A172 (cell line): ENCODE measurements at places on chromosomes 2 and 18. TPM values are rescaled to one million over a fixed set of nuclear protein-coding genes. Genes with fewer than 3 reads are reported as not detected.

- no peak for DNase-seq
Observed at GRCh38 chr2:170544817-170545216, 170.3 kb upstream of the SP5 start.

GRCh38 chr2:239634769-239635168 is 233.9 kb upstream of the HDAC4 start:
- no peak for DNase-seq

- no peak for DNase-seq
Observed at GRCh38 chr2:236688563-236689392, 119.2 kb downstream of the ACKR3 start.

DNA sequence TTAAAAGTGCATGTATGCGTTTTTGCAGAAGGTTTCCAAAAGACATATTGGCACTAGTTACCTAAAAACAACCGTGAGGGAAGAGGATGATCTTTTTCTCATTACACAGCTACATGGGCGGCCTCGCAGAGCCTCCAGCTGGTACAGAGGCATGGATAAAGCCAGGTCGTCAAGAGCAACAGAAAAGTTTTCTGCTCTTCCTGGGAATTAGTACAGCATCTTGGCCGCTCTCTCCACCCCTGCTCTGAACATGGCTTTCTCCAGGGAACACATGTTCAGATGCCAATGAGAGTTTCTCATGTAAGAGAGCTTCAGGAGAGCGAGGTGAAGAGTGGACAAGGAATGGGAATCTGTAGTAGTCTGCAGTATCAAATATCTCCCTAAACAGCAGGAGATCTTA is 108.4 kb downstream of the ZEB2 start:
- no peak for DNase-seq

DNA sequence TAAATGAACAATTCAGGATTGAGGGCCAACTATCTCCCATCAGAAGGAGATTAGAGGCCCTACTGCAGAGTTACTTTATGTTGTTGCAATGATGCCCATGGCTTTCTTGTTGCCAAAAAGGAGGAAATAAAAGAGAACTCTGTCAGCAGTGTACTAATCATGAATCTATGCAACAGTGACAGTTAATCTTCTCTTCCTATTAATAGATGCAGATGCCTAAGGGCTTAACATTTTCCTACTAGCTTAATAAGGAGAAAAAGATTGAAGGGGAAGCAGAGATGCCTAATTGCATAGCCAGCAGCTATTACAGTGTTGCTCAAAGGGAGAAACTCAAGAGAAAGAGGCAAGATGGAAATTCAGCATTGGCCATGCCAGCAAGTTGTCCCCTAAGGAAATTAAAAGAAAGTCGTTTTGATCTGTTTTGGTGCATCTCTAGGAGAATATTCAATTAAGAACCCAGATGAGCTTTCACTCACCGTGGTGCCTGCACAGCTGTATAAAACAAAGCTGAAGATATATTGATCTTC is 107.1 kb upstream of the KCNJ3 start:
- no peak for DNase-seq

- no peak for DNase-seq
Observed at GRCh38 chr2:100124761-100125160, 17.6 kb downstream of the AFF3 start.

DNA sequence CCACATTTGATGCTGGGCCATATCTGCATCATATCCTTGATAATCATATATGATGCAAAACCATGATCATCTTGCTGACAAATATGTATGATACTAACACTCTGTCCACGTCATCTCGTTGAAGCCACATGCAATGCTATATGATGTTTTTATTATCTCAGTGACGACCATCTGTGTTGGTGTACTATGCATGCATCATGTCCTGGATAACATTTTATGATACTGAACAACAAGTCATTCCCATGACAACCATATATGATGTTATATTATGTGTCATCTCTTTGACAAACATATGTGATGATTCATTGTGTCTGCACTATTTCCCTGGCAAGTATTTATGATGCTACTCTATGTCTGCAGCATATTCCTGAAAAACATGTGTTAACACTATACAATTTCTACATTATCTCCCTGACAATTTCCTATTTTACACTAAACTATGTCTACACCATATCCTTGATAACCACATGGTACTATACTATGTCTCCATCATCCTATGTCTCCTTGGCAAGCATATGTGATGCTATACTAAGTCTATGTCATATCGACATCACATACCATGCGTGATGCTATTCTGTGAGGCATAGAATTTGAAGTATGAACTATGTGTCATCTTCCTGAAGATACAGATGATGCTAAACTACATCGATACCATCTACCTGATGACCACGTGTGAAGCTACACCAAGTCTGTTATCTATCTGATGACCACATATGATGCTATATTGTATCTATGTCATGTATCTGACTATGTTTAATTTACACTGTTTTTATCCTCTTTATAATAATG is 37.0 kb downstream of the DAW1 start:
- DNase-seq = no peak

DNA sequence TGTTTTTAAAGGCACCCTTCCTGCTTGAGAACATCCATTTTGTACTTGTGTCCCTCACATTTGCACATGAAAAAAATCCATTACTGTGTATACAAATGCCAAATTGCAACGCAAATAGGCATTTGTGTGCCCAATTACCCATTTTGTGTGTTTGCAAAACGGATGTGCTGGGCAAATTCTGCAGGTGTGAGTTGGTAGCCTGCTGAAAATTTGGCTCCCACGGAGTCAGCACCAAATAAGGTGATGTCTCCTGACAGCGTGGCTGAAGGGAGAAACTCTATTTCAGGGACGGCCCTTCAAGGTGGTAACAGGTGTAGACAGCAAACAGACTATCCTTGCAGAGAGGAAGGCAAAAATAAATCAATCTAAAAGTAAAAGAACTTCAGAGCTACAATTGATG is 661.1 kb downstream of the BCL11A start:
- DNase-seq = no peak

GRCh38 chr2:102143450-102143985 is 972 bp downstream of the IL1R1 start:
- DNase-seq = no peak

DNA sequence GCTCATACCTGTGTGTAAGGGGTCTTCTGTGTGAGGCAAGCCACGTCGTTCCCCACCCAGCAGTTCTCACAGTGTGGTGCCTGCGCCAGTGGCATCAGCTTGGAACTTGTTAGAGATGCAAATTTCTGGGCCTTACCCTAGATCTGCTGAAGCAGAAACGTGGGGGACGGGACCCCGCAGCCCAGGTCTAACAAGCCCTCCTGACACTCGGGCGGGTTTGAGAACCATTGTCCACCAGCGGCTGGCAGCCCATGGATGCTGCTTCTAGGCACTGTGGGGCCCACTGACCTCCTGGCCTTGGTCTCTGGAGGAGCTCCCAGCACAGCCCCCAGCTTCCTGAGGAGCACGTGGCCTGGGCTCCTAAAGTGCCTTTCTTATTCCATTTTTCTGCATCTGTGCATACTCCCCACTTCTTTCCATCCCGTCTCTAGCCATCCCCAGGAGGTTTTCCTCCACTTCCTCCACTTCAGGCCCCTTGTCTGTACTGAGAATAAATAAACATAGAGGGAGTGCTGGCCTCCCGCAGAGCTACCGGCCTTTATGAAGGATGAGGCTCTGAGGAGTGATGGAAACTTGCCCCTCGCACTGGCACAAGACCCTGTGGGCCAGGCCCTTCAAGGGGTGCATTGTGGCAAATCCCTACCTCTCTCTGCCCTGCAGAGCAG is 94.3 kb downstream of the GALR1 start:
- DNase-seq = no peak

DNA sequence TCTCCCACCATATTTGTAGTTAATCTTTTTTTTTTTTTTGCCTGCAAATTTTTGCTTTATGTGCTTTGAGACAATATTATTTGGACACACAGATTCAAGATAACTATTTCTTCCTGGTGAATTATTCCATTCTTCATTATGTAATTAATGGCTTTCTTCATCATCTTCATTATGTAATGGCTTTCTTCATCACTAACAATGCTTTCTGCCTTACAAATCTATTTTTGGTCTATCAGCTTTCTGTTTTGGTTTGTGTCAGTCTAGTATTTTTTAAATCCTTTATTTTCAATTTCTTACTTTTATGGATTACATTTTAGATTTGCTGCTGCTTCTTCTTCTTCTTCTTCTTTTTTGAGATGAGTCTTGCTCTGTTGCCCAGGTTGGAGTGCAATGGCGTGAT is 60.5 kb downstream of the MSH6 start:
- no peak for DNase-seq

DNA sequence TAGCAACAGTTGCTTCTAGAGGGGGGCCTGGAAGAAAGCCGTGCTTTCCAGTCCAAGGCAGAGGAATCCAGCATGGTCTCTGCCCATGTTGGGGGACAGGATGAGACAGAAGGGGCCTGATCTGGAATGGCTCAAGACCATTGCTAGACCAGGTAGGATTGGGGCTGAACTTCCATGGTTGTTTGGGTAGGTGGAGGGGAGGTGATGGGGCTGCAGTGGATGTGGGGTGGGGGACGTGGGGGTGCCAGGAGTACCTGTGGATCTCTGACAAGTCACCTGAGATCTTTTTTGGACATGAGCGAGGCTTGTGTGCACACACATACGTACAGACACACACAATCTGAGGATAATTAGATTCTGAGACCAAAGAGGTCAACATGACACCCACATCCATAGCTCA is 228.7 kb upstream of the SKOR2 start:
- DNase-seq = no peak

DNA sequence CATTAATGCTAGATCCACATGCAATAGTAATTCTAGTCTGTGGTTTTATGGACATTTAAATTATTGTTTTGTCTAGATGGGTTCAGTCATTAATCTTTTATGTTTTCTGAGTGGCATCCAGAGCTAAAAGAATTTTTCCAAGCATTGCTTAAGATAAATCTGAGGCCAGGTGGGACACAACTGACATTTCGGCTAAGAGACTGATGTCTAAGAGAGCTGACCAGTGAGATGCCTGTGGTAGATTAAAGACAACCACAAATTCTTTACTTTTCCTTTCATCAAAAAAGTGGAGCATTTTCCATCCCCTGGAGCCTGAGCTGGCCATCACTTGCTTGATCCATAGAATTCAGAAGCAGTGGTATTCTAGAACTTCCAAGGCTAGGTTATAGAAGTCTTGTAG is 182.2 kb downstream of the NRP2 start:
- peak; percentile 46 for DNase-seq

DNA sequence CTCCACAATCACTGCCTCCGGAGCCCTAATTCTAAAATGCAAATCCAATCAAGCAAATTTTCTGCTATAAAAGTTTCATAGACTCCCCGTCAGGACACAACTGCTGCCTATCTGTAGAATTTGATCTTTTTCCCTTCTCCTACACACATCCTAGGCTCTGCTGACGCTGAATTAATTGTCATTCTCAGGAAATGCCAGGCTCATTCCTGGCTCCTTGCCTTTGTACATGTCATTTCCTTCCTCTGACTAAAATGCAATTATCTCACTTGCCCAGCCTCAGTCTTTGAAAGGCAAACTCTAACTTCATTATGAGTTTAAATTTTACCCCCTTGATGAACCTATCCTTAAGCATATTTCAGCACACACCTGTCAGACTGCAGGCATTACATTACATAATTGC is 844.9 kb upstream of the CRIM1 start:
- DNase-seq = peak; percentile 68

DNA sequence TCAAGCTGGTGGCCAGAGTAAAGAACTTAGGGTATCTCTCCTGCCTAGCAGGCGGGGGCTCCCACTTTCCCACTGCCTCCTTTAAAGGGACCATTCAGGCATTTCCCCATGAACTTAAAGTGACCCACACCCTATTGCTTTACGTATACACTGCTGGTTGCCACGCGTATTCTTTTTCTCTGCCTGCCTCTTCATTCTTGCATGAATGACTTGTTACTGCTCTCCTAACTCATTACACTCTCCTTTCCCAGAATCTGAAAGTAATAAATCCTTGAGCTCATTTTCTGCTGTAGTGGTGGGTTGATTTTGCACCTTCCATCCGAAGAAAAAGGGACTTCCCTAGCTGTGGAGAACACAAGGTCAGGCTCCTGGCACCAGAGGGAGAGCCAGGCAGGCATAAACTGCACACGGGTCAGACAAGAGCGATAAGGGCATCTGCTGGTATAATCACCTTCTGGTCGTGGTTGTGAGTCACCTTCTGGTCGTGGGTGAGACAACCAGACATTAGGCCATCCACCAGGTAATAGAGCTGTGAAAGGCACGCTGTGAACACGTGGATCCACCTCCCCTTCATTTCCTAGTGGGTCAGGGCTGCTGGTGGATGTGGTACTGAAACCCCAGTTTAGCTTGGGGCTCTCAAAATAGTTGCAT is 950.3 kb downstream of the SOCS6 start:
- no peak for DNase-seq

DNA sequence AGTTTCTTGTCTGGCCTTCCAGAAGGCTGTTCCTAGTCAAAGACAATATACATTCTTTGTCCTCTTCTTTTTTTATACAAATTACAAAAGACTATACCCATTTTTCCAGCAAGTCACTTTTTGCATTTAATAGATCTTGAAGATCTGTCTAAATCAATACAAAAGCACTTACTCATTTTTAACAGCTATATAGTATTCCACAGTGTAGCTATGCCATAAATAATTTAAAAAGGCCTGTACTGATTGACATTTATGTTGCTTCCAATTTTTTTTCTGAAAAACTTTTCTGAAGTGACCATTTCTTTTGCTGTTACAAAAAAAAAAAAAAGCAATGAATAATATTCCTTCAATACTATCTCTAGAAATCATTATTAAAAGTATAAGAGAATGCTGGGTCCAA is 30.3 kb upstream of the HNRNPLL start:
- DNase-seq = no peak

GRCh38 chr2:138122891-138123290 is 158.6 kb downstream of the HNMT start:
- DNase-seq = no peak

DNA sequence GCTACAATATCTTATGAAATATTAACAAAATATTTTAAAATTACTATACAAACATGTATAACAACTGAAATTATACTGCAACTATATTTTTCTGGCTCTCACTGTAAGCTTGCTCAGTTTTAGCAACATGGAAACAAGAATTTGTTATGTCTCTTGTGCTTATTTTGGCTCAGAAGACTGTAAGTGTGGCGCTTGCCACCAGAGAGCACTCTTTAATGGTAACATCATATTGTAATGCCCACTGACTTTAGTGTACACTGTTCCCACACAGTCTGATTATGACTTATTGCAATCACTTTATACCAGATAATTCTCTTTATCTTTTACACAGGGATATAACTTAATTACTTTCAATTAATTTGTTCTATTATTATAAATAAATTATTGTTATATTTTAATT is 1500.6 kb upstream of the TMEFF2 start:
- DNase-seq = peak; percentile 50

Gene COMMD1
- 45.9 and 50.7 TPM in 2 replicates for total RNA-seq

Gene USP34
- 91.0 and 101 TPM in 2 replicates for total RNA-seq

Gene SEPTIN10
- 102 and 149 TPM in 2 replicates for total RNA-seq

Gene SUMO1
- 361 and 387 TPM in 2 replicates for total RNA-seq

Gene HTR2B
- 0.07 TPM in 1 of 2 replicates, not detected in the other for total RNA-seq

Gene NR4A2
- 0.10 TPM in 2 replicates for total RNA-seq

Gene EIPR1
- total RNA-seq = 118 and 143 TPM in 2 replicates

Gene ALPG
- total RNA-seq = 0.12 TPM in 1 of 2 replicates, not detected in the other

Gene SCN2A
- total RNA-seq = 0.17 and 0.19 TPM in 2 replicates

Gene KANSL1L
- total RNA-seq = 12.9 and 18.6 TPM in 2 replicates

Gene CTAGE1
- total RNA-seq = not detected in 2 replicates

Gene ANKRD36B
- total RNA-seq = 14.1 and 15.9 TPM in 2 replicates

Gene PTPRN
- 19.3 and 31.5 TPM in 2 replicates for total RNA-seq

Gene SIX3
- total RNA-seq = not detected in 2 replicates
